WERI-Rb-1 (cell line): ENCODE measurements at places on chromosomes 13 and 19.

- DNase-seq, result no peak
These were observed 6.8 kb downstream of the ZNF134 start for GRCh38 chr19:57620673-57621348.

DNA sequence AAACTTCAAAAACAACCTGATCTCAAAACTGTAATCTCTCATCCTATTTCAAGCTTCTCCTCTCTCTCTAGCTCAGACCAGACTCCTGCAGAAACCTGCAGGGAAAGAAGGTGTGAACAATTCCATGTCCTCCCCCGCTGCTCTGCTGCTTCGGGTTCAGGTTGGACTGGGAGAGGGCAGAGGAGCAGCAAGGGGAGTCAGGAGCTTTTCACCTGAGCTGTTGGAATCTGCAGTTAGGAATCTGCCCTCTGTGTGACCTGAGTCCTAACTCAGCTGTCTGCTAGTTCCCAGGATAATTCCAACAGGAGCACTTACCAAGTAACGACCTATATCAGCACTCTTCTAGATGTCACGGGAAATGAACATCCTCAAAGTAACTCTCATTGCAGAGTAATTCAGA lies 118.3 kb downstream of the DNAJC15 start:
- no peak for DNase-seq

DNA sequence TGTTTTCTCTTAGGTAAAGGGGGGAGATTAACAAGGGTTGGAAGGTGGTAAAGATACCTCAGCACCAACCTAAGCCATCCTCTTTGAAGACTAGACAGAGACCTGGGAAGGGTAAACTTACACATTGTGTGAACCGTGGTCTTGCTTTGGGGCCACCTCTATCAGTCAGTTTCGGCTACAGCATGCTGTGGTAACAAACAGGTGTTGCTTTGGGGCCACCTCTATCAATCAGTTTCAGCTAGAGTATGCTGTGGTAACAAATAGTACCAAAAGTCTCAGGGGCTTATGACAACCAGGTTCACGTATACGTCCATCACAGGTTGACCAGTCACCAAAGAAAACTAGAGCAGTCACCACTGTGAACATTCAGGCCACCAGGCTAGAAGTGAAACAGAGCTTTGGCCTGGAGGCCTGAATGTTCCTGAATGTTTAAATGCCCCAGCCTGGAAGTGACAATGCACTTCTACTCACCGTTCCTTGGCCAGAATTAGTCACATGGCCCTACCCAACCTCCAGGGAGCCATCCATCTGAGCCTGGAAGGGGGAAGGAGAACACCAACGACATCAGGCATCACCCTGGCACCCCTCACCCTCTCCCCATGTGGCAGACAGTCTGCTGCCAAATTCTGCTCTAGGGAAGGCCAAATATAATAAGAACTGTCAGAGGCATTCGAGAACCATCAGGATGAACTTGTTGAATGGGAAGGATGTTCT lies 3.8 kb downstream of the FXYD7 start:
- DNase-seq, result no peak

GRCh38 chr19:46720503-46721239 lies 3.8 kb upstream of the PRKD2 start:
- DNase-seq, result no peak

GRCh38 chr13:93672996-93673395 lies 446.4 kb downstream of the GPC6 start:
- DNase-seq, result no peak

DNA sequence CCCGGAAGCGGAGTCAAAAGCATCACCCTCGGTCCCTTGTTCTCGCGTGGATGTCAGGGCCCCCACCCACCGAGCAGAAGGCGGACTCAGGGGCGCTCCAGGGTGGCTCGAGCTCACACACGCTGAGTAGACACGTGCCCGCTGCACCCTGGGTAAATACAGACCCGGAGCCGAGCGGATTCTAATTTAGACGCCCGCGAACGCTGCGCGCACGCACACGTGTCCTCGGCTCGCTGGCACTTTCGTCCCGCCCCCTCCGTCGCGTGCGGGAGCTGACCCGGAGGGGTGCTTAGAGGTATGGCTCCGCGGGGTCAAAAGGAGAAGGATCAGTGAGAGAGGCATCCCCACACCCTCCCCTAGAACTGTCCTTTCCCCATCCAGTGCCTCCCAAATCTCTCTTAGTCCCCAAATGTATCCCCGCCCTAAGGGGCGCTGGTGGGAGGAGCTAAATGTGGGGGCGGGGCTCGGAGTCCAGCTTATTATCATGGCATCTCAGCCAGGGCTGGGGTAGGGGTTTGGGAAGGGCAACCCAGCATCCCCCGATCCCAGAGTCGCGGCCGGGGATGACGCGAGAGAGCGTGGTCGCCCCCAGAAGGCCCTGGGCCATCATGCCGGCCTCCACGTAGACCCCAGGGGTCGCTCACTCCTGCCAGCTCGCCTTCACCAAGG lies 451 bp upstream of the ICAM5 start:
- peak; percentile 75 for DNase-seq

DNA sequence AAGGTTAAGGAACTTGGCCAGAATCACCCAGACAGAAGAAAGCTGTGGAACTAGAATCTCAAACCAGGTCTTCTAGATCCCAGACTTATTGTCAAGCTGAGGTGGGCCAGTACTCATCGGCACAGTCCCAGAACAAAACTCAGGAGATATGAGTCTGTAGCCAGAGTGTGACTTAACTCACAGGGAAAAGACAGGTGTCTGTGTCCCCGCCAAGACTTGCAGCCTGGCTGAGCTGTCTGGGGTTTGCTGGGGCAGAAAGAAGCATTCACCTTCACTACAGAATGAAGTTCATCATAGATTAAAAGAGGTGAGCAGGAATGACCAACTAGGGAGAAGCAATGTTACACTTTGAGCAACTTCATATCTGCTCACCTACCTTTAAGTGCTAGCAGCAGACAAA lies 257.2 kb downstream of the FOXO1 start:
- no peak for DNase-seq

DNA sequence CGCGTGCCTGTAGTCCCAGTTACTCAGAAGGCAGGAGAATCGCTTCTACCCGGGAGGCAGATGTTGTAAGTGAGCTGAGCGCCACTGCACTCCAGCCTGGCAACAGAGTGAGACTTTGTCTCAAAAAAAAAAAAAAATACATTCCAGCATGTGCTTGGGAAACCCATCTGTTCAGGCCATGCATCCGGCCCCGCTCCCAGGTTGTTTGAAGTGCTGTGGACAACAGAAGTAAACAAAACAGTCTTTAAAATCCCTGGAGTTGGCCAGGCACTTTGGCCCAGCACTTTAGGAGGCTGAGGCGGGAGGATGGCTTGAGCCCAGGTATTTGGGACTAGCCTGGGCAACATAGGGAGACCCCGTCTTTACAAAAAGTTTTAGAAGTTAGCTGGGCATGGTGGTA lies 3.2 kb upstream of the PTPRS start:
- no peak for DNase-seq

DNA sequence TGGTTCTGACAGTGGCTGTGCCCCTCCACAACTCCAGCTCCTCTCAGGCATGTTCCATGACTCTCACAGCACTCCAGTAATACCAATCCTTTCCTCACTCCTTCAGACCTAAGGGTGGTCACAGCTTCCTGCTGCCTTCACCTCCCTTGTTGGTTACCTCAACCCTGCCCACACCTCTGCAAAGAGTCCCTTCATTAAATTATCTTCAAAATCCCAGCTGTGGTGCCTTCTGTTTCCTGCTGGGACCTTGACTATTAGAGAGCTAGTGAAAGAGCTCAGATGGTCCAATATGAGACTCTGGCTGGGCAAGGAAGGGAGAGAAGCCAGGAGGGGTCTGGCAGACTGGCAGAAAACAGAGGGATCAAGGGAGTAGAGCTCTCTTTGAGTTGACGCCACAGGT lies 26.1 kb downstream of the DEDD2 start:
- DNase-seq, result no peak

DNA sequence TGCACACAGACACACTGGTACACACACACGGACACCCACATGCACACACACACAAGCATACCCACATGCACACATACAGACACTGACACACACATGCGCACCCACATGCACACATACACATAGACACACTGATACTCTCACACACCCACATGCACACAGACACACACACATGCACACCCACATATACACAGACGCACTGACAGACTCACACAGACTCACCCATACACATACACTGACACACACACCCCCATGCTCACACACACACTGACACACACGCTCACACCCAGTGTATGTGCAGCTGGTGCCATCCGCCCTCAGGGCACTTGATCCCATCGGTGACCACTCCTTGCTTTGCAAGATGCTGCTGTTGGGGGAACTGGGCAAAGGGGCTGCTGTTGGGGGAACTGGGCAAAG lies 9.7 kb upstream of the RASA3 start:
- DNase-seq, result no peak

GRCh38 chr13:40186626-40187323 lies 479.7 kb downstream of the FOXO1 start:
- no peak for DNase-seq

GRCh38 chr13:66794340-66795031 lies 435.6 kb downstream of the PCDH9 start:
- DNase-seq, result peak; percentile 45

GRCh38 chr19:43708716-43709115 lies 7.2 kb upstream of the IRGC start:
- DNase-seq, result no peak

GRCh38 chr19:33504058-33504444 lies 17.5 kb downstream of the PEPD start:
- DNase-seq, result no peak

GRCh38 chr19:46124638-46125115 lies at the start of gene IGFL3:
IGFL3 (minus strand) TSS chr19:46124688; CDS start chr19:46124649, 39 bp downstream.
- DNase-seq, result no peak

- DNase-seq, result no peak
These were observed 2.4 kb downstream of the FGF21 start for GRCh38 chr19:48757741-48758144.

GRCh38 chr13:73625562-73626339 lies 508.5 kb downstream of the KLF12 start:
- DNase-seq, result no peak

GRCh38 chr13:41563341-41563983 lies 106.1 kb downstream of the RGCC start:
- DNase-seq, result no peak

DNA sequence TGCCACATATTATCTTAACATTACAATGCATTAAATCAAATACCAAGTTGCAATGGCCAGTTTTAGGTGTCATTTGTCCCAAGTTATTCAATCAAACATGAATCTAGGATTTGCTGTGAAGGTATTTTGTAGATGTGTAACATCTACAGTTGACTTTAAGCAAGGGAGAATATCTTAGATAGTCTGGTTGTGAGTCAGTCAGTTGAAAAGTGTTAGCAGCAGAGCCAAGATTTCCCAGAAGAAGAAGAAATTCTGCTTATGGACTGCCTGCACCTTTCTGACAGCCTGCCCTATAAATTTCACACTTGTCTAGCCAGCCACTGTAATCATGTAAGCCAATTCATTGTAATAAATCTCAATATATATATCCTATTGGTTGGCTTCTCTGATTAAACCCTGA lies 41.3 kb upstream of the INTS6 start:
- DNase-seq, result no peak

GRCh38 chr19:50626795-50627194 lies 12.9 kb downstream of the SYT3 start:
- DNase-seq, result no peak
